ENCODE measurements at places on chromosomes 13 and 19. TPM values are rescaled to one million over a fixed set of nuclear protein-coding genes. Genes with fewer than 3 reads are reported as not detected.

- DNase-seq, result no peak
Measured at GRCh38 chr13:113782472-113782871, 23.4 kb downstream of the TMEM255B start.

DNA sequence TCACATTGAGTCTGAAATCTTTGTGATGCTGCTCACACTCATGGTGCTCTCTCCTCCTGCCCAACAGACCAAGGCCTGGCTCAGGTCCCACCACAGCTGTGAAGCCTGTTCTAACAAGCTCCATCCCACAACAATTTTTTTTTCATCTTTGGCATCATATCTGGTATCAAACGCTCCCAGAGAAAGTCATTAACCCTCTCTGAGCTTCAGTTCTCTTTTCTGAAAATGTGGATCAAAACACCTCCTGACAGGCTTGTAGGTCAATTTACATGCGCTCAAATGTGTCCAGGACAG is 224.4 kb downstream of the LACC1 start:
- no peak for DNase-seq

- no peak for DNase-seq
Measured at GRCh38 chr13:50248516-50249143, 233.4 kb downstream of the KCNRG start.

Gene SLC1A6
- 55.3 TPM for polyA plus RNA-seq

- no peak for DNase-seq
Measured at GRCh38 chr13:24172071-24172470, 11.6 kb downstream of the SPATA13 start.

GRCh38 chr13:38366954-38367645 is 17.4 kb downstream of the UFM1 start:
- DNase-seq, result no peak

DNA sequence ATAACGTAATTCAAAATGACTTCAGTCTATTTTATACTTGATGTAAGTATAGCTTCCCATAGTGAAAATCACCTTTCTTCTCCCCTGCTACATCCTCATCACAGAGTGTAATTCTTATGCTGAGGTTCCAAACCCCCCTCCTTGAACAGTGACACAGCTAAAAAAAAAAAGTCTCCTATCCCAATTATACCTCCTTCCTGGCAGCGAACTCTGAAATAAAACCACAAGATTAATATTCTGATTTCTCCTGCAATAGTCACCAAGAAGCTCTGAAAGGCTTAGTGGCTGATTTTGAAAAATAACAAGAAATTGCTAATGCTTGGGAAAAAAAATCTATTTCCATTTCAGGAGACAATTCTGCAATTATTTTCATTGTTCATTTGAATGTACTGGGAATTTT is 36.3 kb downstream of the EFNB2 start:
- DNase-seq, result no peak

Gene OR7D2
- polyA plus RNA-seq, result 0.30 TPM

Gene C1QTNF9
- 0.82 TPM for polyA plus RNA-seq

Gene KCNK6
- polyA plus RNA-seq, result 0.98 TPM

GRCh38 chr13:46041419-46041839 is 11.1 kb downstream of the ZC3H13 start:
- no peak for DNase-seq

DNA sequence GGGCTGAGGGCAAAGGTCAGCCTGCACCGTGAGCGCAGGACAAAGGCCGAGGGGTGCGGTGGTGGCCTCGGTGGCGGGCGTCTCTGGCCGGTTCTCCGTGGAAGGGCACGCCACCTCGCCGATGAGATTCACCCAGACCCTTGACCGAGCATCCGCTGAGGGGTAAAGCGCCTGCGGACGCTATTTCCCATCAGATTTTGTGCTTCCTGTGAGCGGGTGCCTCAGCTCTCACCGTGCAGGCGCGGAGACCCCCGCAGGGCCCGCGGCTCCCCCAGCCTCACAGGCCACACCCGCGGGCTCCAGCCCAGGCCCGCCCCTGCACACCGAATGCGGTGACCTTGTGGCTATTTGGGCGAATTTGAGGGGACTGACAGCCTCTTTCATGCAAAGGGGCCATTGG is 348.0 kb downstream of the TEX29 start:
- DNase-seq, result no peak

DNA sequence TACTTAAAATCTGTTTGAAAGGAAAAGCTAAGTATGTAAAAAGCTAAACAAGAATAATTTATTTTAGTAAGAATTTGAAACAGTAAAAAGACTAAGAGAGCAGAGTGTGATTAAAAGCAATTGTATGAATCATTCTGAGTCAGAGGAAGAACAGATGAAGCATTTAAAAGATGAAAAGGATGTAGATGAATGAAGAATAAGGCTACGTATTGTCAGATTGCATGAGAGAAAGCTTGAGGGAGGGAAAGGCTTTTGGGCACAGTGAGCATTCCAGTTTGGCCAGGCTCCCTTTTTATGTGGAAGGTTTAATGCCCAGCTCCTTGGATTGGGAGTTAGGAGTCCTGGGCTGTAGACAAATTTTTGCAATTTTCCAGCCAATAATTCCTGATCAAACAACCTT is 117.7 kb downstream of the FREM2 start:
- peak; percentile 38 for DNase-seq

Gene ACP7
- polyA plus RNA-seq, result 0.35 TPM

Gene GRIK5
- polyA plus RNA-seq, result 83.2 TPM

Gene ZNF284
- polyA plus RNA-seq, result 4.6 TPM

DNA sequence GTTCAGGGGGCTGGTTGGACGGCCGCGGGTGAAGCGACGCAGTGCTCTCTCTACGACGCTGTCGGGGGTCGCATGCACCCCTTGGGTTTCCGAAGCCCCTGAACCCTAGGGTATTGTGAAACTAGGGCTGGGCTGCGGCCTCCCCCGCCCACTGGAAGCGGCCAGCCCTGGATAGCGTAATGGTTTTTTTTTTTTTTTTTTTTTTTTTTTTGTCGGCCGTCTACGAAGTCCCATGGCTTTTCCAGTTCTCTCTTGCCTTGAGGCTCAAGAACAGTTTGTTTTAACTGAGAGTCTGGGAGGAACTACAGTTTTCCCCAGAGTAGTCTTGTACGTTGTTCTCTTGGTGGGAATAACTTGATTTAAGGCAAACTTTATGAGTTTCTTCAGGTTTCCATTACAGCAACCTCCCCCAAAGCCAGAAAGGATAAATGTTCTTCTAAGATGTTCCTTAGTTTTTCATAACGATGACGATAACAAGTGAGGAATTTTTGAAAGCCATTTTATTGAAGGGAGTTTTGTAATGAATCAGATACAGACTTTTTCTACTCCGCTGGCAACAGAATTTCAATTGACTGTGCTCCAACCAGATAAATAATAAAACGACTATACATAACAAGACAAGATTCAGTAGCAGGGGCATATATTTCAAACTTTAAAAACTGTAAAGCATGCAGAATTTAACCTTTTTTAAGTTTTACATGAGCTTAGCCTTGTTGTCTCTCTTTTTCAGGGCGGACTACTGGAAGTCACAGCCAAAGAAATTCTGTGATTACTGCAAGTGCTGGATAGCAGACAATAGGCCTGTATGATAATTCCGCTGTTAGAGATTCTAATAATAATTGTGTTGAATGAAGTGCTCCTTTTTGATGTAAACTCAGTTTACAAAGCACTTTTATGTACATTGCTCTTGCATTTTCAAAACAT is 867 bp downstream of the WBP4 start:
- no peak for DNase-seq

DNA sequence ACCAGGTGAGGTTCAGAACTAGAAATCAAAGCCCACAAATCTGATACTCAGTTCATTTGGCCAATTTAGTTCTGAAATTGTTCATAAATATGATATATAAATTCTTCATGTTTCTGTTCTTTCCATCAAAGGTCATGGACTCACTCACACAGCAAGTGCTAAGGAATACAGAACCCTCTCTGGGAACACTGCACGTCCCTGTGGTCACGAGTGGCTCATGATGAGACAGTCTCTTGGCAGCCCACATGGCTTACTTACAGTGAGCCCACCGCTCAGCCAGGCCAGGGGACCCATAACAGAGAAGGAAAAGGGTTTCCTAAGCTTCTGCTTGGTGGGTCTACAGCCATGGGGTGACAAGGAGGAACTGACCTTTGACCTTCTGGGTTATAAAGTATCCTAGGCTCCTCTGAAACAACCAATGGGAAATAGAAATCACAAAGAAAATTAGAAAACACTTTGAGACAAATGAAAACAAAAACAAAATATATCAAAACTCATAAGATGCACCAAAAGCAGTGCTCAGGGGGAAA is 67.4 kb downstream of the CDADC1 start:
- DNase-seq, result no peak

DNA sequence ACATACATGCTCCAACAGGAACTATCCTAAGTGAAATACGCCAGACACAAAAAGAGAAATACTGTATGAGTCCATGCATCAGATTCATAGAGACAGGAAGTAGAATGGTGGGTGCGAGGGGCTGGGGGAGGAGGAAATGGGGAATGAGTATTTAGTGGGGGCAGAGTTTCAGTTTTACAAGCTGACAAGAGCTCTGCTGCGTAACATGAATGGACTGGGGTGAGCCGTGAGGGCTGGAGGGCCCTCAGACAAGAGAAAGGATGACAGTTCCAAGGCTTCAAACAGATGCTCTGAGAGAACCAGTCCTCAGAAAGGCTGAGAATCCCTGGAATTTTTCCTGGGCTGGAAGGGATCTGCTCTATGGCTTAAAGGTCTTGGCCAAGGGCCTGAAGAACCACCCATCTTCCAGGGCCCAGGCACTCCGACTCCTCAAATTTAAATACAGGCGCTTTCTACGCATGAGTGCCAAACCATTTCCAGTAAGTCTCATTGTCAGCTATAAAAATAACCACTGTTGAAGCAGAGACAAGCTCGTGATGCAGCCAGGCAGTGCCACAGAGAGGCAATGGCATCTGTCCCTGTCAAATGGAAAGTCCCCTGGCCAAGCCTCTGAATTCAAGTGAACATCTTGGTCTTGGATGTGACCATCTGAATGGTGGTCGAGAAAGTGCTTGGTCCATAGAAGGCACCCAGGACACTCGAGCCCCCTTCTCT is 17.5 kb downstream of the KLF2 start:
- no peak for DNase-seq

Gene OR7C1
- 0.14 TPM for polyA plus RNA-seq

DNA sequence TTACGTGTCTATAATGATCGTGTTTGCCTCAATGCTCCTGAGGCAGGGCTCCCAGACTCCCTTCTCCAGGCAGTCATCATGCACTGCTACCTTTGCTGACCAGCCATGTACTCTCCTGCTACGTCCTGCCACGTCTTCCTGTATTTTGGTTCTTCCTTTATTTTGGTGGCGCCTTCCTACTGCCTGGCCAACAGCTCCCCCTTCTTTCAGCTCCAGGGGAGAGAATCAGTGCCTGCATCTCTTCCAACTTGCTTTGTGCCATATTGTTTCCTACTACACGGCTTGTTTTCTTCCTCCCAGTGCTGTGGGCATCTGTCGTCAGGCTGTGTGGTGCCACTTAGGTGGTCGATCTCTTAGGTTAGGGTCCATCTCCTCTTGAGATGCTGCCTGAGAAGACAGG is 96.2 kb downstream of the FGF9 start:
- DNase-seq, result no peak

- DNase-seq, result peak; percentile 100
Measured at GRCh38 chr13:51452361-51453206, at the start of gene INTS6. INTS6 (minus strand) TSS chr13:51453036; CDS start chr13:51452525, 511 bp downstream.

DNA sequence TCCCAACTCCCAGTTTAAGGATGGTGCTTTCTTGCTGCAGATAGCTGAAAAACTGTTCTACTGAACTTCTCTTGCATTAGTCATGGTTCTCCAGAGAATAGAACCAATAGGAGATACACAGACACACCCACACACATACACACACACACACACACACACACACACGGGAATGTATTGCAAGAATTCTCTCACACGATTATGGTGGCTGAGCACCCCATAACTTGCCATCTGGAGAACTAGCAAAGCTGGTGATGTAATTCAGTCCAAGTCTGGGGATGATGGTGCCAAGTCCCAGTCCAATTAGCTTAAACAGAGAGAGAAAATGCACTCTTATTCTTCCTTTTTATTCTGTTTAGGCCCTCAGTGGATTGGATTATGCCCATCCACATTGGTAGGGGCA is 643.9 kb downstream of the DIAPH3 start:
- no peak for DNase-seq

Data from spinal cord (tissue), 10 donors.